ENCODE measurements at places on chromosomes 16 and 17.

DNA sequence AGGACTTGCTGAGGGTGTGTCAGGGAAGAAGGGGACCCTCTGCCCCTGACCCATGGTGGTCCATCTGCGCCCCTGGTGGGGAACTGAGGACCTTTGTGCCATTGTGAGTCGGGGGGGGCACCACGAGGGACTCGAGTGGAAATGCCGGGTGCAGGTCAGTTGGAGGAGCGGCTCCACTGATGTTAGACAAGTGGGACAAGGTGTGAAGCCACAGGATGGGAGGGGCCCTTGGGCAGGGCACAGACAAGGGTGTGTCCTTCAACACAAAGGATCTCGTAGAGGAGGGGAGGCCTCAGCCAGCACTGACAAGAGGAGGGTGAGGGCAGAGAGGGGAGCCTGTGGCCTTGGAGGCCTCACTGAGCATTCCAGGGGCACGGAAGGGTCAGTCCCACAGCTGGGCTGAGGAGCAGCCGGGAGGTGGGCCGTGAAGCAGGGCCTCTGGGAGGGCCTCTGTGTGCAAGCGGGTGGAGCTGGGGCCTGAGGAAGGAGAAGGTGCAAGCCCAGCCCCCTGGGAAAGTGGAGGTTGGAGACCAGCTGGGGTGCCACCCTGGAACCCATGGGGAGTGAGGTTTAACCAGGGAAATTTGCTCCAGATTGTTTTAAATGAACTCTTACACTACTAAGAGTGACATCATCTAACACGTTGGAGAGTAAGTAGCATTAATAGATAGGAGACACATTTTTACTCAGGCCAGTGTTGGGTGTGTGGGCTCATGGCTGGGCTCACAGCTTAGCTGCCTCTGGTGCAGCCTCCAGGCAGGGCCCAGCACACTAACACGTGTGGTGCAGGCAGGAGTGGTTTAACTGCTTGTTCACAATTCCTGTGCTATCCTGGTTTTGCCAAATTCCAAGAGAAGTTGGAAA lies 27.9 kb downstream of the NARF start:
- no peak for DNase-seq

DNA sequence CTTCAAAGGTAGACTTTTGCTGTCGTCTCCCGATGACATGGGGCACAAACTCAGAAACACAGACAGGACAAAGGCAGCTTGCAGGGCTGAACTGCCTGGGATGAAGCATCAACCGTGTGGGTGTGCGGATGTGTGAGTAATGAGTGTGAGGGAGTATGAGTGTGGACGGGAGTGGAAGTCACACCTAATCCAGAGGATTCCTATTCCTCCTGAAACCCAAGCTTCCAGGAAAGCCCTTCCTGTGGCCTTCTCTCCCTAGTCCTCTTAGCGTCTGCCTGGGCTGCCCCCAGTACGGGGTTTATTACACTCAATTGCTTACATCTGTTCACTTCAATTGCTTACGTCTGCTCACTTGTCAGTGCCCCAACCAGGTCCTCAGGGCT lies 2.3 kb upstream of the IL4R start:
- no peak for DNase-seq

DNA sequence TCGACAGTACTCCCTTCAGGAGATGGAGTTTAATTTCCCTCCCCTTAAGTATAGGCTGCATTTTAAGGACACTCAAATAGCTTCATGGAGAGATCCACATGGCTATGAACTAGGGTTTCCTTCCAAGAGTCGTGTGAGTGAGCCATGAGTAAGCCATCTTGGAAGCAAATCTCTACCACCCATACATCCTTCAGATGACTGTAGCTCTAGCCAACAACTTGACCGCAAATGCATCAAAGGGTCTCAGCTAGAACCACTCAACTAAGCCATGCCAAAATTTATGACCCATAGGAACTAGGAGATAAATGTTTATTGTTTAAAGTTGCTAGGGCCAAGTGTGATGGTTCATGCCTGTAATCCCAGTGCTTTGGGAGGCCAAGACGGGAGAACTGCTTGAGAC lies 43.4 kb downstream of the METTL16 start:
- DNase-seq: no peak

DNA sequence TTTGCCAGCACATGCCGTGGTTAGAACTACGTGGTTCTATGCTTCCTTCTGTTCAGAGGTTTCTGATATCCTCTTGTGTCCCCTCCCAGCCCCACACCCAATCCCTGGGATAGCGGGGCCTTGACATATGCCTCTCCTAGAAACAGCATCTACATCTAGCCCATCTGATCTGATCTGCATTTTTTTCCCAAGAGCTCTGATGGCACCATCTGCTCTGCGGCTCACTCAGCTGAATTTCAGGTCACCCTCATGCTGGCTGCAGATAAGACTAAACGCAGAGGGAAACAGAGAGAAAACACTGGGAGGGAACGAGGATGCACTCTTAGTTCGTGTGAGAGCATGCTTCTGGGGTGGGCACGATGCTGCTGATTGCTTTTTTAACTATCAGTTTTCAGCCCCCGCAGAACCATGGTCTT lies 10.7 kb downstream of the WIPI1 start:
- DNase-seq: no peak
